ENCODE measurements at places on chromosomes 5 and 9. TPM values are rescaled to one million over a fixed set of nuclear protein-coding genes. Genes with fewer than 3 reads are reported as not detected.

Gene SPACA9
- 0.75 TPM for total RNA-seq

GRCh38 chr9:20538956-20539355 lies 83.3 kb downstream of the MLLT3 start:
- no peak for DNase-seq

GRCh38 chr5:135004376-135004775 lies 29.7 kb downstream of the PITX1 start:
- DNase-seq = no peak

DNA sequence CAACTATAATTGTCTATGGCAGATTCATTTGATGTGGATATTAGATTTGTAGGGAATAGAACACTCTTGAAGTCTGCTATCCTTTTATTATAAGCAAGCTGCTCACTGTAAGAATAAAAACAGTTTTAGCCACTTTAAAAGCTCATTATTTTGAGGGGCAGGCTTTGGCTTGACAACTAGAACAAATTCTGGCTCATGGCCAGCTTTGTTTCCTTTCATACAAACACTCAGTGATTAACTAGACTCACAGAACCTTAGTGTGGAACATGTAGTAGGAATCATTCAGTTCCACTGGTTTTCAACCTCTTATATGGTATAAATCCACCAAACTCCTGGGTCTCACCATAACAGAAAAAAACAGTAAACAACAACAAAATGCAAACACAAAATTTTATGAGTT lies 27.4 kb upstream of the CEP120 start:
- DNase-seq = no peak

DNA sequence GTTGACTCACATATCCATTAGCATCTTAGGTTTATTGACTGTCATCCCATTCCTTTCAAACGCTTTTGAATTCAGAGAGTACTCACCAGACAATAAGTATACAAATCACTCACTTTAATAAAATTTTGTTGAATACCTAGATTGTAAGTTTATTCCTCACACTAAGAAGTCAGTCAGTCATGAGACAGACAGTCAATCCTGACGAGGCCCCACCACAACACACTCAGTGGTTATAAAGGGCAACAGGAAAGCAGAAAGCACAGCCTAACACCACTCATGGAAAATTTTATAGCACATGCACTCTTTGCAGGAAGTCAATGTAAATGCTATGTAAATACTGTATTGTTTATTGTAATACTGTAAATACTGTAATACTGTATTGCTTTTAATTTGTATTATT lies 176.3 kb upstream of the PTGER4 start:
- no peak for DNase-seq

GRCh38 chr5:118937393-118938061 lies 50.8 kb downstream of the DTWD2 start:
- no peak for DNase-seq

DNA sequence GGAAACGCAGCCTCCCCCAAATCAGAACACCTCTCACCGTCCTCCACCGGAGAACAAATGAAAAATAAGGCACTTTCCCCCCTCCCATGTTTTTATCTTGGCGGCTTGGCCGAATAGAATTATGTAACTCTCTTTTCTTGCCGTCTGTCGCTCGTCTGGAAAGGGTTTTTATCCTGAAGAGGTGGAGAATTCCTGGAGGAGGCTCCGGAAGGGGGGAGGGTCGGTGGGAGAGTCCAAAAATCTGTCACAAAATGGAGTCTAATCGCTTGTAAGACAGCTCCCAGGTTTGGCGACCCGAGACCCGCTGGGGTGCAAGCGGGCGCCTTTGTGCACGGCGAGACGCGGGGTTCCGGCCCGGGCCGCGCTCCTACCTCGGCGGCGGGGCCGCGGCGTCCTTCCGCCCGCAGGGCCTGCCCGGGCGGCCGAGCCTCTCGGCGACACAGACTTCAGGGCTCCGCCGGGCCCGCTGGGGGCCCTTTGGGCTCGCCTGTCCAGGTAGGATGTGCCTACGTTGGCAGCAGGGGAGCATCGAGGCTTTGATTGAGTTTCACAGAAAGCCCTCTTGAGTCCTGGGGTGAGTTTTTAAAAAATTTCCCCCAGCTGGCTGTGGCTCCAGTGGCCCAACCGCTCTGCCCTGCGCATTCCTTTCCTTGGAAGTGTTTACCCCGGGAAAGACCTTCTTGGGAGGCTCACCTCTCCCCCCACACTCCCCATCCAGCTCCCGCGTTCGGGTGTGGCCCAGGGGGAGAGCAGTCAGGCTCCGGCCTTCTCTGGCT lies 5.0 kb downstream of the LMX1B start:
- DNase-seq = no peak

Gene NTNG2
- 0.38 TPM for total RNA-seq

GRCh38 chr9:37445832-37446231 lies 19.4 kb downstream of the ZBTB5 start:
- DNase-seq = no peak

Gene CARTPT
- not detected for total RNA-seq

DNA sequence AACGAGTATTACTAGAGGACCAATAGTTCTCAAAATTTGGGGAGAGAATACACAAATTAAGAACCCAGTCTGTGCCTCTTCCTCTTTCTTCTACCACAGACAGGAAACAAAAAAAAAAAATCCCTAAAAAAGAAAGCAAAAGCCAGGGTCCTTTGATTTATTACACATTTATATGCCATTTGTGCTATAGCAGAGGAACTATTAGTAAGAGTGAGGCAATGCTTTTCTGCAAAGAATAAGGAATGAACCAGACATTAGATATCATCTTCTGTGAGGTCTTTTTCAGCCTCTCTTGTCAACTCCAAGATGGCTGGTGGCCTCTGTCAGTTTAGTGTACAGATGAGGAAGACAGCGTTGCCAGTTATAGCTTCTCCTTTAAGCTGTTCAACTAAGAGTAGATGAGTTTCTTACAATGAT lies 127.6 kb downstream of the RFX3 start:
- DNase-seq = no peak

GRCh38 chr5:132058646-132059042 lies 1.8 kb upstream of the IL3 start:
- DNase-seq = no peak

Gene C9
- 1,159 TPM for total RNA-seq

Gene TRPM6
- 0.03 TPM for total RNA-seq

DNA sequence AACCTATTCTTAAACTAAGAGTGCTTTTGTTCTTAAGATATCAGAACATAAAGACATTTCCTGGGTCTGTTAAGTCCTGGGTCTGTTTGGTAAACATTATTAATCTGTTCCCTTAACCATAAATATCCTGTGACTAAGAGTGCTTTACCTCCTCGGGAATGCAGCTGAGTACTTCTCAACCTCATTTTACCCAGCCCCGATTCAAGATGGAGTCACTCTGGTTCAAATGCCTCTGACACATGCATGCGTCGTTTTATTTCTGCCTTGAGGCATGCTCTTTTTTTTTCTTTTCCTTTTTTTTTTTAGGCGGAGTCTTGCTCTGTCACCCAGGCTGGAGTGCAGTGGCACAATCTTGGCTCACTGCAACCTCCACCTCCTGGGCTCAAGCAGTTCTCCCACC lies 39.8 kb upstream of the FBXL17 start:
- DNase-seq = no peak

GRCh38 chr5:55421074-55421529 lies 113.3 kb downstream of the MTREX start:
- no peak for DNase-seq

Gene CATSPER3
- 0.86 TPM for total RNA-seq

Gene FAXDC2
- 83.6 TPM for total RNA-seq

Gene PPP3R2
- not detected for total RNA-seq

DNA sequence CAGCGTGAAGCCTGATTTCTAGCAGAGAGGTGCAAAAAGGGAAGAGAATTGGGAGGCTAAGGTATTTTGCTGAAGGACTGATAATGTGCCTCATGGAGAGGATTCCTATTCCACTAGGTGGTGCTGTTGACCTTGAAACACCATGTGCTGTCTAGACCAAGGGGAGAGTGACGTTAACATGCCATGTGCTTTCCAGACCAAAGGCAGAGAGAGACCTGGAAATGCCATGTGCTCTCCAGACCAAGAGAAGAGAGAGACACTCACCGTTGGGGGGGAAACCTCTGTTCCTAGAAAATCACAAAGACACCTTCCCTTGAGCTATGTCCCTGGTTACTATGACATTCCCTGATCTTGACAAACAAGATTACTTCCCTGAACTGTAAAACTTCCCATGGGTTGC lies 286.0 kb upstream of the TUSC1 start:
- no peak for DNase-seq

DNA sequence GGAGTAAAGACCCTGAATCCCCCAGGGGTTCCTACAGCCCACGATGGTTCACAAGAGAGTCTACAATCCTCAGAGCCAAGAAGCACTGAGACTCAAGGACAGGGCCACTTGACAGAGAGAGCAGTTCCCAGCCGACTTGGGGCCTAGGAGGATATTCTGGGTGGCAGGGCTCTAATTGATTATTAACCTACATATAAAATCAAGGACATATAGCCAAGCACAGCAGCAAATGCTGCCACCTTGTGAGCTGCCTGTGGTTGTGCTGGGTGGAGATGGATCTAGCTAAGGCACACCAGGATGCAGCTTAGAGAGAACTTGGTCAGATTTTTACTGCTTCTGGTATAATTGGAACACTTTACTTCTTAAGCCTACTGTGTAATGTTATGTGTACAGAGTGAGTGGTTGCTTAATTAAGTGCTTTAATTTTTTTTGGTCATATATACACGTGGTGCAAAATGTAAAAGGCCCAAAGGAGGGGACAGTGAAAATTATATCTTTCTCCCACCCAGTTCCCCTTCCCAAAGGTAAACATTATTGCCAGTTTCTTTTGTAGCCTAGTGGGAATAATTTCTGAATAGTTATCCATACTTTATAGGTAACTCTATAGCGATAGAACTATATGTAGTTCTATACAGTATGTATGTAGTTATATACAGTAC lies 78.8 kb downstream of the F2RL2 start:
- peak; percentile 65 for DNase-seq

GRCh38 chr9:100472268-100472667 lies 681 bp upstream of the TMEFF1 start:
- DNase-seq = no peak

DNA sequence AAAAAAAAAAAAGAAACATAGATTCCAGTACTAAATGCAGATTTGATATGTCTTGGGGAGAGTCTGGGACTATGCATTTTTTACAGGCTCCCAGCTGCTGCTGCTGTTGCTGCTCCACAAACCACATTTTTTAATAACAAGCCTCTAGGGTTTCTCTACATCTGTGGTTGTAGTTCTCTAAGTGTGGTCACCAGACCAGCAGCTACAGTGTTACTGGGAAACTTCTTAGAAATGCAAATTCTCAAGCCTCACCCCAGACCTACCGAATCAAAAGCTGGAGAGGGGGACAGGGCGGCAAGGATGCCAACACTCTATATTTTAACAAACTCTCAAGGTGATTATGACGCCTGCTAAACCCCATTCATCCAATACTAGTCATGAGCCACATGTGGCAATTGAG lies 293.4 kb upstream of the PTGER4 start:
- DNase-seq = no peak

DNA sequence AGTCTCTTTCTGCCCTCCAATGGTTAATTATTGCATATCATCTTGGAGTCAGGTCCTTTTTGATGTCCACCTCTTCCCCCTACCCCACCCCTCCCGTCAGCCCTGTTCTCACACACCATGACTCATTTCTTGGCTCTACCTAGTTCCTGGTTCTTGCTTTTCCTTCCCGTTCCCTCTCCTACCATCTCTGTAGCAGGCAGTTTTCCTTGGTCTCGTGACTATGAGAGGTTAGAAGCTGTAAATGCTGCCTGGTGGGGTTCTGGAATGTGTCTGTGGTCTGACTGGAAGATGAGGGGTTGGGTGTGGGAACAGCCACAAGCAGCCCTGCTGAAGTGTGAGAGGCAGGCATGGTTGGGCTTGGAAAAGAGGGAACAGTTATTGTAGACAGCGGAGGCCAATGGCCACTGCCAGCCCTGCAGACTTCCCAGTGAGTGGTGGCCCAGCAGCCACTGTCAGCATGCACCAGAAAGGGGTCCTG lies 18.2 kb downstream of the SLC22A5 start:
- DNase-seq = no peak

Gene FOXD4
- total RNA-seq = not detected

Gene GMCL2
- total RNA-seq = not detected

Gene UNC13B
- total RNA-seq = 21.4 TPM

Gene IFNA2
- total RNA-seq = not detected

DNA sequence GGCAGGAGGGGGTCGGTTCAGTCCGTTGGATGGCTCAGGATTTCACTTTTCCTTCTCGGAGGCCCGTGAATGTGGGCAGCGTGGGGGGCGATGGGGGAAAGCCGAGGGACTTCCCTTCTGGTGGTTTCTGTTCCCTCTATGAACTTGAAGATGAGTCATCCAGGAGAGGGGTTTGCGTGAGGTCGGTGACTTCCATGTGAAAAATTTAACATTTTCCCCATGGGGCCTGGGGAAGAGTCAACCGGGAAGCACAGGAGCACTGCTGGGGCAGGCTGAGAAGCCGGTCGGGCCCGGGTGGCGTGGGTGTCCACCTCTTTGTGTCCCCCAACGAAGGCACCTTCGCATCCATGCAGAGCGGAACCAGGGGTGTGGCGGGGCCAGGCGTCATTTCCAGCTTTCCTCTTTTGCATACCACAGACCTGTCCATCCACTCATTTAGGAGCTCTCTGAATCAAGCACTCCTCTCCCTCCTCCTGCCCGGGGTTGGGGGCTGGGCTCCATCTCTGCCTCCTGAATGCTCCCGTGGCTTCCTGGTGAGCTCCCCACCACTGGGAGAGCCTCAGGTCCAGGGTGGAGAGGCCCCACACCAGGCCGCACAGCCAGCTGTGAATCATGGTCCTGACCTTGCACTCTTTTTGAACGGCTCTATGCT lies 68.4 kb downstream of the ANKRD33B start:
- DNase-seq = no peak

GRCh38 chr9:137042751-137043727 lies 2.9 kb downstream of the NPDC1 start:
- DNase-seq = no peak

Gene COL27A1
- 51.0 TPM for total RNA-seq

DNA sequence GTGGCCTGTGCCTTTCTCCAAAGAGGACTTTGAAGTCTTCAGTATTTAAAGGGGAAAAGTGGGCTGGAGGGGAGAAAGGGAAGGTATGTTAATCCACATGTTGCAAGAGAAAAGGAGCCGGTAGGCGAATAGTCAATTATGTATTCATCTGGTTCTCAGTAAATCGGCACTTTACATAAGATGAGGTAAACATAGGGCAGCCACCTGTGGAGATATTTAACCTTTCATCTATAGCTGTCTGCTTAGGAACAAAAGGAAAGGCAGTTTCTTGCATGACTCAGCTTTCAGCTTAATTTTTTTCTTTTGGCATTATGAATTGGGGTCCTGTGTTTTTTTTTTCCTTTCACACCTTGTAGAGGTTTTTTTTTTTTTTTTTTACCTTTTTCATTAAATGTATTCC lies 42.2 kb downstream of the FGD3 start:
- DNase-seq = no peak

Gene PCDHA12
- 0.08 TPM for total RNA-seq

All from left lobe of liver (tissue), 2 donors.